ENCODE measurements at places on chromosomes 1 and 21.

GRCh38 chr1:101723415-101723814 is 273.3 kb downstream of the OLFM3 start:
- no peak for DNase-seq

DNA sequence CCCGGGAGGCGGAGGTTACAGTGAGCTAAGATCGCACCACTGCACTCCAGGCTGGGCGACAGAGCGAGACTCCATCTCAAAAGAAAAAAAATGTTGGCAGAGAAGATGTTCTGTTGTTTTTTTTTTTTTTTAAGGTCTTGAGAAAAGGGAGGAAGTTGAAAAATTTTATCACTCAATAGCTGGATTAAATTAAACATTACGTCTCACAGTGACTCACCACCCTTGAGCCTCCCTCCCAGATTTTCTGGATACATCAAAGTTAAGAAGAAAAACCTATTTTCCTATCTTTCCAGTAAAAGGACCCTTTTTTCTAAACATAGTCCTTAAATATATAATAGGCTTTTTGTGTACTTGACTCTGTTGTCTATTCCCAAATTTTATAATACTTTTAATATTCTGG is 35.5 kb downstream of the IFNAR1 start:
- no peak for DNase-seq

DNA sequence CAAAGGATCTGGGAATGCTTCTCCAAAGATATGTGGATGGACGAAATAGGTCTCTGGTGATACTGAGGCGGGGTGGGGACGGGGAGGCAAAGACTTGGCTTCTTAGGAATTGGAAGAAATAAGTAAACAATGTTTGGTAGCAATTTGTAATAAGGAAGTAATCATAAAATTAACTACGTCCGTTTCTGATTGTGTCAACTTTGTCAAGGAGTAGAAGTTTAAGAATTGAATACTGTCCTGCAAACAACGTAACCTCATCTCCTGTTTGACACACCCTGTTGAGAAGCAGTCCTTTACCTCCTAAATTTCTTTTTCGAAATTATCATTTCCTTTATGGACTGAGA is 471 bp downstream of the POLR3C start:
- no peak for DNase-seq

DNA sequence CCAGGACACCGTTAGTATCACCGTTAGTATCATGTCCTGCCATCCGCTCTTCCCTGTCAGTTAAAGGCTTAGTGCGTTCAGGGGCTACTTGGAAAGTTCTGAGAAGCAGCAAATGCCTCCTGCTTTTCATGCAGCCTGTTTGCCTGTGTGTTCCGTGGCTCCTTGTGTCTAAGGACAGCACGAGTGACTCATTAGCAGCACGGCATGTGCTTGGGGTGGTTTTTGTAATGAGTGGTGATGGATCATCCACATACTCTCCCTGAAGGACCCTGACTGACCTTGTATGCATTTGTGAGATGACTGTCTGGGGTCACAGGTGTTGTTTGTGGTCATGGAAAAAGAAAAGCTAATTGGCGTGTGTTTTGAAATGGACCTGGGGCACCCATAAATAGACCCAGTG is 221.9 kb downstream of the PBX1 start:
- DNase-seq, result no peak

DNA sequence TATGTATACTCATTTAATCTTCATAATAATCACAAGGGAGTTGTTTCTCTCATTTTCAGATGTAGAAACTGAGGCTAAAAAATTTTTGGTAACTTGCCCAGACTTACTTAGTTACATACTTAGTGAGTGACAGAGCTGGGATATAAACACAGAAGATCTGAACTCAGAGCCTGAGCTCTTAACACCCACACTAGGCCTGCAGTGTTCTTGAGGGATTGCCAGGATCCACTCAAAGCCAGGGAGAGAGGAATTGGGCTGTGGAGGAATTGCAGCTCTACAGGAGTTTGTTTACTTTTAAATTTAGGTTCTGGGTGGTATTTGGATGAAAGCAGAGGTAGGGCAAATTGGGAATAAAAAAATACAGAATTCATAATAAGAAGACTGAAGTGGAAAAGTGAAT is 515.1 kb upstream of the PLXNA2 start:
- no peak for DNase-seq

- no peak for DNase-seq
Measured at GRCh38 chr1:224698015-224698451, 81.9 kb downstream of the CNIH3 start.

- DNase-seq, result no peak
Measured at GRCh38 chr1:44545961-44546360, 128.3 kb downstream of the TMEM53 start.

DNA sequence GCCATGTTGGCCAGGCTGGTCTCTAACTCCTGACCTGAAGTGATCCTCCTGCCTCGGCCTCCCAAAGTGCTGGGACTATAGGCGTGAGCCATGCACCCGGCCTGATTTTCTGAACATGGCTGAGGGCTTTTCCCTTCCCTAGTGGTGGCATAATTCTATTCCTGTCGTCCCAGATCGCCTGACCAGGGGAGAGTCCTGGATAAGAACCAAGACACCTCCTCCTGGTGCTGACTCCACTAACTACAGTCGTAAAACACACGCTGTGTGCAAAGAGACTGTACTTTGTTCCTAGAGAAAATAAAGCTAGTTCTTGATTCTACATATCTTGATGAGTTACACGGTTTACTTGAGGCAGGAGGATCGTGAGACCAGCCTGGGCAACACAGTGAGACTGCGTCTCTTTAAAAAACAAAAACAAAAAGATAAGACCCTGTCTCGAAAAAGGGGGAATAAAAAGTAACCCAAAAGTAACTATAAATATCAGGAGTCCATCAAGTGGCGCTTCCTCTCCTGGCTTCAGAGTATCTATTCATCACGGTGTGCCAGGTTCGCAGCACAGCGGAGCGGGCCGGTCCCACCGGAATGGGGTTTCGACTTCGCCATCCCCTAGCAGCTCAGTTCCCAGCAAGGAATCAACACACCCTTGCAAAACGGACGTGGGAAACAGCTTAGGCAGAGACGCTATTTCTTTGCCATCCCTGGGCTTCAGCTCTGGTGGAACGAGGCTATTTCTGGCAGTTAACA is 973 bp downstream of the SDF4 start:
- DNase-seq, result no peak

Data from activated CD4-positive, CD25-positive, alpha-beta regulatory T cell (primary cell).